ENCODE measurements at places on chromosomes 1 and 21.

DNA sequence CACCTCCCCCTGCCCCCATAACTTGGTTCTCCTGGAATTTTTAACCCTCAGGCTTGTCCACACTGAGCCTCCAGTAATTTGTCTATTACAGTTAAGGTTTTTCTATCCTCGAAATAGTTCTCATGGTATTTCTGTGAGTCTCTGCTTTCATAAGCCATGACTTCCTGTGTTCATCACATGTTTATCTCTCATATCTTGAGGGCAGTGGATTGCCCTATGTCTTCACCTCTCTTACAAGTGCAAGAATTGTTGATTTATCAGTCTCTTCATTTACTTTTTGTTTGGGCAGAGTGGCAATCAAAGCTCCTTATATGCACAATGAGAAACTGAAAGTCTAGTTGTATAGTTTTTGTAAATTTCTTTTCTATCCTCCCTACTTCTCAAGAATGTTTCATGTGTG is 328.4 kb downstream of the PLA2G4A start:
- DNase-seq, result peak; percentile 69

- DNase-seq, result no peak
Observed at GRCh38 chr21:45390831-45391742, 13.9 kb upstream of the COL18A1 start.

DNA sequence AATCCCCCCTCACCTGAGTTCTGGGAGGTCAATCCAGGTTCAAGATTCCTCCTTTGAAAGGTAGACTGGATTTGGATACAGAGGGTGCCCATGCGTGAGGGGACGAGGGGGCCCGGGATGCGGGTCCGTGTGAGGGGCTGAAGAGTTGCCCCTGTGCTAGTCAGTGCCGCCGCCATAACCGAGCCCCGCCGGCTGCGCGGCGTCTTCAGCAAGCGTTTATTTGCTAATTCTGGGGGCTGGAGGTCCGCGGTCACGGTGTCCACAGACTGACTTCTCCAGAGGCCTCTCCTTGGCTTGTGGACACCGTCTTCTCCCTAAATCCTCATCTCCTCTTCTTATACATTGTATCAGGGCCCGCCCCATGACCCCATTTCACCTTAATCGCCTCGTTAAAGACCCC is 20.9 kb upstream of the SAMD11 start:
- DNase-seq, result no peak

DNA sequence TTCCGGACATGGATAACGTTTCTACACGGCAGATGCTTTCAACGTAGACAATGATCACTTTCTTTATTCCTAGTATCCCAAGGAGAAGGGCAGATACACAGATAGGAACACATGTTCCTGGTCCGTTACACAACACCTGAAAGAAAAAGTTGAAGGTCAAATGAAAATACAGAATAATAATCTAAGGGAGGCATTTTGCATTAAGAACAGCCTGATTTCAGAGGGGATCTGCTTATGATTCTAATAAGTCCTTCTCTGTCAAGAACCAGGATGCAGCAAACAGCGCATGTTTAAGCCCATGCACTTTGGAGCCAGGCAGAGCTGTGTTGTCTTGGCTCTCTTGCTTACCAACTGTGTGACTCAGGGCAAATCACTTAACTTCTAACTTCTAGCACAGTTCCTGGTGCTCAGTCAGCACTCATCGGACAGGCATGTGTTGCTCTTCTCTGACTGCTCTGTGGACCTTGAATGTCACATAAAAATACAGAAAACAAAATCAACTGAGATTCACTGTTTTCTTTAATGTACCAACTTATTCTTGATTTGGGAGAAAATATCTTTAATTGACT is 56.3 kb upstream of the CNN3 start:
- DNase-seq, result peak; percentile 96

DNA sequence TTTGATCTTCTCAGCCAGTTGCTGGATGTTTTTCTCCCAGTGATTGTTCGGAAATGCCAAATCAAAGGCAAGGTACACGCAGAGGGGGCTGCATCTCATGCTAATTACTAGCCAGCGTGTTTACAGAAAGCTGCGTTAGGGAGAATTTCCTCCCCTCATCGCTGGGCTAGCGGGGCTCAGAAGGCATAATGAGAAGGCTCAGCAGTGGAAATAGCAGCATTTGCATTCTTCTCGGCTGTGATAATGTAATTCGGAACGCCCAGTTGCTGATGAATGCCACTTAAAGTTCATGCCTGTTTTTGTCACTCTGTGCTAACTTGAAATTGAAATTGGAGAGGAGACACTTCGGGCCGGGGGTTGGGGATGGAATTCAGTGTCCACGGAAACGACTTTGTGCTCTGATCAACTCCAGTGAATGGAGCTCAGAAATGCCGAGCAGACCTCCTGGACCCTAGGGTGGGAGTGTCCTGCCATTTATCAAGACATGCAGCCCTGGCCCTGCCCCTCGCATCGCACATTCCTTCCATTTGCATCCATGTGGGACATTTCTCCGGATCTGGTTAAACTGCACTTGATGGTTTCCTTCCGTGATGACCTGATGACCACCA is 313.4 kb upstream of the C1orf174 start:
- DNase-seq, result no peak

DNA sequence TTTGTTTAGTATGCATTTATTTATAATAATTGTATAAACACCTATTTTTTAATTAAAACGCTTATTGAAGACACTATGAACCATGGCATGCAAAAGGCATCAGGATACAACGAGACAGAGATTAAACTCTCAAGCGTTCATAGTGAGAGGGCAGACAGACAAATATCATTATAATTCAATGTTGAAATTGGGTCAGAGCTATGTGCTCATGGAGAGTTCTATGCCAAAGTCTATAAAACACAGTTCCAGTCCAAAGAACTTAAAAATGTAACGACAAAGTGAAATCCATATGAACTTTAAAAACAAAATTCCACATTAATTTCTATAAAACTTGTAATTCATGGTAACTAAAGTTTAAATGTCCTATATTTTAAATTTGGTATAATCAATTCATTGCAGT is 724.0 kb downstream of the LTN1 start:
- no peak for DNase-seq

GRCh38 chr1:236122176-236122575 is 20.2 kb upstream of the GPR137B start:
- DNase-seq, result no peak

DNA sequence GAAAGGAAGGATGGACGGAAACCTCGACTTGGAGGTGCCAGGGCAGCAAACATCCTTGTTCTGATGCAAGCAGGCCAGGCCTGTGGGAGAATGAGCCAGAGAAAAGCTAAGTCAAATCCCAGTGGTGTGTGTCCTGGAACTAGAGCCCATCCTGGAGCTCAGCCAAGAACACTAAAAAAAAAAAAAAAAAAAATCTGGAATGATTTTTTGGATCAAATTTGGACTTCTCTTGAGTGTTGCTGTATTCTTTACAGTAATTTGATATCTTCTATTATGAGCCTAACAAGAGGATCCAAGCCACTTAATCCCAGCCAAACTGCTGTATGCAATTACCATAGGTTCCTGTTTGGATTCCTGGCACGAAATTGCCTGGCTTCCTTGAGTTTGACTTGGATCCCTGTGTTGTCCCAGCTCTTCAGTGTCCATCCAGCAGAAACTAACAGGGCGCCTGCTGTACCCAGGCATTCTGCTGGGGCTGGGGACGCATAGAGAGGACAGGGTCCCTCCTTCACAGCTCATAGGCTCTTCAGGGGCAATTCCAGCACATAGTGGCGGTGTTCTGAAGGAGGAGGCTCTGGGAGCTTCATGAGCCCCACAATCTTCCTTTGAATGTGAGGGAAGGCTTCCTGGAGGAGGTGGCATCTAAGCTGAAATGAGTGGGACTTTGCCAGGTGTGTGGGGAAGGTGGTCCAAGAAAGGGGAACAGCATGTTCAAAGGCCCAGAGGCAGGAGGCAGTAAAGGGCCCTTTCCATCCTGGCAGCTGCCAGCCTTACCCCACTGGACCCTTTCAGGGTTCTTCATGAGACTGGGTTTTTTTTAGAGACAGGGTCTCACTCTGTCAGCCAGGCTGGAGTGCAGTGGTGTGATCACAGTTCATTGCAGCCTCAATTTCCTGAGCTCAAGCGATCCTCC is 24.7 kb downstream of the EPHX1 start:
- peak; percentile 46 for DNase-seq

DNA sequence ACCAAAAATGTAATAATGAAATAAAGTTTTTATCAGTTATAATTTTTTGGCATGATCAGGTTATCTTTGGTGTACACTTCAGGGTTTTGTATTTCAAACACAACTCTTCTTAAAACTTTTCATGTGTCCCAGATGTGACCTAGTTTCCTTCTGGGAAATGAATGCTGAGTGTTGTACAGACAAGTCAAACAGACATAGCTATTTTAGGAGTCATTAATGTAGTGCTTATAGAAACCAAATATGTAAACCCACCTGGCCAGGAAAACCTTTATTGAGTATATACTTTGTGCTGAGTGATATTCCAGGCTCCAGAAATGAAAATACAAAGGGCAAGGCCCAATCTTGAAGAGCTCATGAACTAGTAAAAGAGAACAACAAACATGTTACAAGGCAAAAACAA is 25.9 kb upstream of the HOOK1 start:
- no peak for DNase-seq

- no peak for DNase-seq
Observed at GRCh38 chr1:112027696-112028095, 38.2 kb upstream of the KCND3 start.

DNA sequence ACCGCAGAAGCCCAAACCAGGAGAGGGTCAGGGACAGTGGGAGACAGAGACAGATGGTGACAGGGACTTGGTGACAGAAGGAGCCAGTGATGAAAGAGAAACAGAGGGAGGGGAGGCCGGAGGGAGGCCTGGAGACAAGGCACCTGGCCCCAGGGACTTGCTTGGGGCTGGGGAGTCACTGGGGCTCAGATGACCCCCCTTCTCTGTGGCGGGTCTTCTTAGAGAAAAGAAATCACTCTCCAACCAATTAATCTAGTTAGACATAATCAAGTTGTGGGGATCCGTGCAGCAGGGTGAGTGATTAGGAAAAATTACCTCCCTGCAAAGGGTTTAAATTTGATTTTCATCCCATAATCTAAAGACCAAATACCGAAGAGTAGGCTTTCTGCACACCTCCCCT is 519.8 kb downstream of the PTPRU start:
- DNase-seq, result no peak

- no peak for DNase-seq
Observed at GRCh38 chr1:203059485-203059884, 26.3 kb downstream of the MYOG start.

GRCh38 chr1:6162773-6163172 is 17.3 kb downstream of the CHD5 start:
- DNase-seq, result no peak

DNA sequence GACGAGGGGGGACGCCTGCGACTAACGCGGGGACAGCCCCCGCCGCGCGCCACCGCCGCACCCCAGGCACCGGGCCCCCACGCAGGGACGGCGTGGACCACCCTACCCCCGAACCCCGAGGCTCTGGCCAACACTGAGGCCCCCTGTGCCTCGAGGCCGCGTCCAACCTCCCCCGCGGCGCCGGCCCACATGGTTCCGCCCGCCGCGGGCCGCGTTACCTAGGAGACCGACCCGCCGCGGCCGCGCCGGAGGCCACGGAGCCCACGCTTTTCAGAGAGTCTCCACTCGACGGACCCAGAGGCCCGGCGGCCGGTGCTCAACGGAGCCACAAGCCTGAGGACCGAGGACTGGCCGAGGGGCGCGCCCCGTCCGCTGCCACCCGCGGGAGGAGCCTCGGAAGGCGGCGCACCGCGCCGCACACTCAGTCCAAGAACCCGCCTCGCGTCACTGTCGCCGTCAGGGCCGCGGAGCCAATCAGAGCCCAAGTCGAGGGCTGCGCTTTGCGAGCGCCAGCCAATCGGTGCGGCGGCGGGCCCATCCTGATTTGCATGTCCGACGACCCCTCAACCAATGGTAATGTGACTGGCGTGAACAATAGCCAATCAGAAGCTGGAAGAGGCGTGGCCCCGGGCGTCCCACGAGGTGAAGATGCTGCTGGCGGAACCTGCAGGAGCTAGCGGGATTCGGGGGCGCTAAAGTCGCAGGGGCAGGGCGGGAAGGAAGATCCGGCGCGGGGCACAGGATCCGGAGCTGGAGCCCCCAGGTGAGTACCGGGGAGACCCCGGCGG is at the start of gene NPHP4:
NPHP4 (minus strand) TSS at position 400 of the 788 bp plus-strand sequence. CDS start 6,136 bp downstream, outside the sequence.
- DNase-seq, result peak; percentile 100

DNA sequence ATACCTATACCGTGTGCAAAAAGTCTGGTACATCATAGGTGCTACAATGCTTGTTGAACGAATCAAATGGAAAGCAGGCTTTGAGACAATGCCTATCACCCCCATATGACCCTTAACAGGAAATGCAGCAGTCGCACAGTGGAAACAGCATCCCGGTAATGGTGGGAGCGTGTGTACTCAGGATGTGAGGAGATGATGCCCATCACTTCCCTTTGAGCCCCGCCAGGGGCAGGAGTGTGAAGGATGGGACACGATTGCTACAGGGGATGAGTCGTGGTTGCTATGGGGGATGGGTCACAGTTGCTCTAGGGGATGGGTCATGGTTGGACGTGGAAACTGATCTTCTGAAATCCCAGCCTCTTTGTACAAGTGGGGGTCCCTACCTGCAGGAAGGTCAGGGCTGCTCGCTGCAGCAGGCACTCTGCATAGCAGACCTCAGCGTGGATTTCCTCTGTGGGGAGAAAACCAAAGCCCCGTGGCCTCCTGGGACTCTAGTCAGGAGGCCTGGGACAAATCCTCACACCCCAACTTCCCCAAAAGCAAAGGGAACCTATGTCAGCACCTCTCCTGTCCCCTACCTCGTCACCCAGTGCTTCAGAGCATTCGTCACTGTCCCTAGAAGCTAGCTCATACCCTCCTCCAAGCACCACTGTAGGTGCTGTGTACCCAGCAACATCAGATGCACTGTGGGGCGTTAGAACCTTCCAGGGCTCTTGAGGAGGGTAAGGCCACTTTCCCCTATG is 19.3 kb downstream of the TTC39A start:
- DNase-seq, result no peak

GRCh38 chr1:229221106-229222019 is 49.5 kb upstream of the RAB4A start:
- DNase-seq, result peak; percentile 57

- peak; percentile 42 for DNase-seq
Observed at GRCh38 chr1:46197964-46198811, at the start of gene POMGNT1. POMGNT1 (minus strand) TSS chr1:46198434; CDS start chr1:46197821, 613 bp downstream.

DNA sequence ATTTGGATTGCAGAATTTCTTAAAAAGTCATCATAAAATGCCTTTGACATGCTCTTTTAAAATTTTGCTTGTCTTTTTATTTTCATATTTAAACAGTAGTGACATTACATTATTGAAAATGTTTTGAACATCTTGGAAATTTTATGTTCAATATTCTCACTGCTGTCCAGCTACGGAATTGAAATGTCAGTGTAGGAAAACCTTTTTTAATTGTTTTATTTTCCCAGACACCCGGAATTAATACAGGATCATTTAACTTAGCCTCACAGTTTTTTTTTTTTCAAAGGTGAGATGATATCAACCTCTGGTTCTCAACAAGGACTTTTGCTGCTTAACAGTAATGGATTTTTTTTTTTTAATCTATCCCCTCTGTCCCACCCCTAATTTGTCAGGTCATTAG is 4.1 kb downstream of the RBM15 start:
- DNase-seq, result no peak

- DNase-seq, result peak; percentile 5
Observed at GRCh38 chr1:166165661-166166328, 1.0 kb downstream of the FAM78B start.

- DNase-seq, result no peak
Observed at GRCh38 chr1:942411-942821, 16.6 kb downstream of the NOC2L start.

GRCh38 chr21:43667191-43667904 is 8.0 kb downstream of the RRP1B start:
- DNase-seq, result peak; percentile 97

- peak; percentile 14 for DNase-seq
Observed at GRCh38 chr1:101567582-101568189, 330.9 kb downstream of the S1PR1 start.

- no peak for DNase-seq
Observed at GRCh38 chr1:10556430-10557005, 81.8 kb downstream of the PEX14 start.
